ENCODE measurements at places on chromosomes 13 and 19. TPM values are rescaled to one million over a fixed set of nuclear protein-coding genes. Genes with fewer than 3 reads are reported as not detected.

GRK1 gene
- not detected for total RNA-seq

DAND5 gene
- 0.83 TPM for total RNA-seq

ZIC2 gene
- total RNA-seq = not detected

GRCh38 chr13:43425234-43425633, 361.5 kb downstream of the ENOX1 start:
- no peak for DNase-seq

GRCh38 chr13:95474992-95475391, 77.5 kb upstream of the CLDN10 start:
- DNase-seq = no peak

DNA sequence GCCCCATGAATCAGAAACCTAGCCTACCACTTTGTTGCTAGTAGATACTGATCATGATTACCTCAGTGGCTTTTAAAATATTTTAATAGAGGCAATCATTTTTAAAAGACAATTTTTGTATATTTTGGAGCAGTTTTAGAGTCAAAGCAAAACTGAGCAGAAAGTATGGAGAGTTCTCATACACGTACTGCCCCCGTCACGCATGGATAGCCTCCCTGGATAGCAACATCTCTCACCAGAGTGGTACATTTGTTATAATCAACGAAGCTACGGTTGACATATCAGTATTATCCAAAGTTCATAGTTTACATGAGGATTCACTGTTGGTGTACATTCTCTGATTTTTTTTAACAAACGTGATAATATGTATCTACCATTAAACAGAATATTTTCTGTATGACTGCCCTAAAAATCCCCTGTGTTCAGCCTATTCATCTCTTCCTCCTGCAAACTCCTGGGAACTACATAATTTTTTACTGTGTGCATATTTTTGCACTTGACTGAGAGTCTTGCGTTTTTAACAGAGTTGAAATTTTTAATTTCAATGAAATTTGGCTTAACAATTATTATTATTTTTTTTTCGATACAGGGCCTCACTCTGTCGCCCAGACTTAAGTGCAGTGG, 1436.8 kb upstream of the PCDH9 start:
- no peak for DNase-seq

GRCh38 chr19:58409010-58409790, 751 bp downstream of the ZNF584 start:
- DNase-seq = no peak

Measured in esophagus muscularis mucosa (tissue), 4 donors.